Stimulated activated effector memory CD8-positive, alpha-beta T cell treated with anti-CD3 and anti-CD28 coated beads, Interleukin-12 subunit alpha, Interleukin-12 subunit beta, amount 100 ng/mL, for 72 hours (primary cell): ENCODE measurements at places on chromosomes 5 and 9.
A peak's percentile ranks its signal among the peaks of the same experiment; 100 is the strongest.

DNA sequence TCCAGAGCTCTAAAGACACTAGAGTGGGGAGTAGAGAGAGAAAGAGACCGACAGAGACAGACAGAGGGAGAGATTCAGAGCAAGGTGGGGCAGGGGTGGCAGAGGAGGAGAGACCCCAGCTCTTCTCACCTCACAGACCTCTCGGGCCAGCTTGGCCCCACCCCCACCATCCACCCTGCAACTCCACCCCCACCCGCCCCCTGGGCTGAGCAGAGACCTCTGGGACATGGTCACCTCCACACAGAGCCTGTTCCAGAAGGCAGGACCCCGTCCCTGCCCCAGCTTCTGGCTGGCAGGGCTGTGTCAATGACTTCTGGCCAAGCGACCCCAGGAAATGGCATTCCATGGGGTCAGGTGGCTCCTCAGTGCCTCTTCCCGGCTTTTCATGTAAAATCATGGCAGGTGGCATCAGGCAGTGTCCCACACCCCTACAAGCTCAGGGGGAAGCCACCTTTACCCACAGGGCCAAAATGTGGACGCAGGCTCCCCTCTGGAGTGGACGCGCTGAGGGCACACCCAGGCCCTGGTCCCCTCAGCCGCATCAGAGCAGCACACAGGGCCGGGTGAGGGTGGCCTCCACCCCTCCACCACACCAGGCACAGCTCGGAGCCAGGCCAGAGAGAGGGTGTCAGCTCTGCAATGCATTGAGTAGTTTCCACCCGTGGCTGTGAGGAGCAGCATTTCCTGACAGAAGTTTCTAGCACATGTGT is 131.2 kb upstream of the LPCAT1 start:
- DNase-seq = peak; percentile 46

DNA sequence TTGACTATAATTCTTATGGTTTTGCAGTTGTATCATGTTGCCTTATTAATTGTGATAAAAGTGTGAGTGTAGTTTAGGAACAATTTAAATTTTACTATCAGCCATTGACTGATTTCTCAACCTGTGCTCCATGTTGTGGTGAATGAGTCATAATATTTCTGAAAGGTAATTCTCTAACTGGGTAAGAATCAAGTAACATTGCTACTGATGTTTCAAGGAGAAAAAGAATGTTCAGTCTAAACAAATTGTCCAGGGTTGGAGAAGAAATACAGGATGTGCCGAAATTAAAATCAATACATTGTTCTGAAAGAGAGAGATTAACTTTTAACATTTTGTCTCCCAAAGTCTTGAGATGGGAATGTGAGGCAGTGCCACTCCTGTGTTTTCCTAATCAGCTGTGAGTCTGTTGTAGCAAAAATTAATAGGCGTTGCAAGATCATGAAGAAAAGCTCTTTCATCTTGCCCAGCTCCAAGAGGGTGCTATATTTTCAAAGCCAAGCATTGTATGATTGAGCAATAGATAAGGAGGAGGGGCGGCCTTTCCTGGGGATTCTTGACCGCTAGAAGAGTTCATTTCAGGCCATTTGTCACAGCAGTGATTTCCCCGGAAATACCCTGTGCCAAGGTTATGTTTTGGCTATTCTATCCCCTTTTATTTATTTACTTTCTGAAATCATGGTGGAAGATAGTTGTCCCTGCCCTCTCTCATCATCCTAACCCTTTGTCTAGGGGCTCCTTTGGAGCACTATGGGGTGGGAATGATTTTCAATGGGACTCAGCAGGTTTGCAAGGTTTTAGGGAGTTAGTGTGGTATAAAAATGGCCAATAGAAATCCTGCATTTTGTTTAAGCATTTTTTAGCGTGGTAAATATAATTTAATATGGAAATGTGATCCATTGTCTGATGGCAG is 151.6 kb downstream of the FOCAD start:
- no peak for DNase-seq

DNA sequence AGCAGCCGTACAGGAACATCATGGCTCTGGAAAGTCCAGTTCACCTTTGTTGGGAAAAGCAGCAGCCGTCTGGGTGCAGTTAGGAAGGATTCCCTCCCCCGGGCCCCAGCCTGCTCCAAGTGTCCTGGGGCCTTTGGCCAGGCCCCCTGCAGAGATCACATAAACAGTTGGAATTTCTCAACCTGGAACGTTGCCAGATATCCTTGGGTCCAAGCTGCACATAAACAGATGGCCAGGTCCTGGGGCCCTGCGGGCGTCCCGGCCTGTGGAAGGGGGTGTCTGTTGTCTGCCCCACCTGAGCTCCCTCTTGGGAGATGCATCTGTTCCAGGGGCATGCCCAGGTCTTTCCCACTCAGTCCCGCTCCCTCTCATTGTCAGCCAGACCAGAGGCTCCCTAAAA is 92.7 kb downstream of the COL5A1 start:
- DNase-seq = no peak

- DNase-seq = no peak
Measured at GRCh38 chr5:139904816-139905661, 109.4 kb downstream of the PSD2 start.

DNA sequence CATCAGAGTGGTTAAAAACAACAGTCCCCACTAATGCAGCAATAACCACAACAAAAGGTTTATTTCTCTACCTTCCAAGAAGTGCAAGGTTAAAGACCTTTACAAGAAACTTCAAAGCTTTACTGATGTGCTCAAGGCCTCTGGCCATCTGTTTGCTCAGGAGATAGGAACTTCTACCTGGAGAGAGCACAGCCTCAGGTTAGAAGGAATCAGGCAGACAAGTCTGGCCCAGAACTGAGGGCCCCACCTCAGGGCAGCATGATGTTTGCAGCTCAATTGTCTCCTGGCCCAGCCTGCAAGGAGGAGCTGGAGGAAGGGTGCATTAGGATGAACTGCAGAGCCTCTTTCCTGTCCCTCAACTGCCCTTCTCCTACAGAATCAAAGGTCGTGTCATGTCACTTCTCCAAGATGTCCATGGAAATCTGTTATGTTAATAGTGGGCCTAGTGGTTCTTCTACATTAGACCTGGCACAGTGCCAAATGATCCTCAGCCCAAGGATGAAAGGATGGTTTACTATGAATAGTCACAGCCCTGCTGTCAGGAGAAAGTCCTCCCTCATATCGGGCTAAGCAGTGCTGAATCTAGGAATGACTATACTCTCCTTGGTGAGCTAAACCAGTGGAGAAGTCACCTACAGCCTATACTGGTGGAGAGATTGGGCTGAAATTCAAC is 98.9 kb upstream of the NTRK2 start:
- no peak for DNase-seq

- no peak for DNase-seq
Measured at GRCh38 chr5:50749873-50750272, 83.4 kb downstream of the PARP8 start.

DNA sequence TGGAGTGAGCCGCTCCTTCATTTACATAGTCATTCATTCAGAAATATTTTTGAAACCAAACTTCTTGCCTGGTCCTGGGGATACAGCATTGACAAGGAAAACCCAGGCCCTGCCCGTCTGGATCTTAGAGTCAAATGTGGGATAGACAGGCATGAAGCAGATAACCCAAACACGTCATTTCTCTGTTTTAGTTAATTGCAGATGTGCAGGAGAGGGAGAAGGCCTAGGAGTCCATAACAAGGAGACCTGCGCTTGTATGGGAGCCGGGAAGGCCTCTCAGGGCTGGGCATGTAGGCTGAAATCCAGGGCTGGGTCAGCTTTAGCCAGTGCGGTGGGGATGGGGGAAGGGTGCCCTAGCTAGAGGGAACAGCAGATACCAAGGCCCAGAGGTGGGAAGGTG is 43.3 kb downstream of the PRRX2 start:
- no peak for DNase-seq

DNA sequence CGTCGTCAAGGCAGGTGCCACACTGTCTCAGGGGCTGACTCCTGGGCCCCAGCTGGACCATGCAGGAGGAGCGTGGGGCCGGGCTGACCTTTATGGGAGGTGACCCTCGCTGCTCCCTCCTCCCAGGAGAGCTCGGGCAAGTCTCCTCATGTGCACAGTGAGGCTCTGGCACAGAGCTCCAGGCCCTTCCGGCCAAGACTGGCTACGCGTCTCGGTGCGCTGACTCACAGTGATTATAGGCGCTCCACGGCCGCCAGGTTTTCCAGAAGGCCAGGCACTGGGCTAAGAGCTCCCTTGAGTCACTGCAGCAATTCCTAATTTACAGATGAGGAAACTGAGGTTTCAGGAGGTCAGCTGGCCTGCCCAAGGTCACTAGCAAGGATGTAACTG is 47.4 kb downstream of the VAV2 start:
- DNase-seq = no peak

DNA sequence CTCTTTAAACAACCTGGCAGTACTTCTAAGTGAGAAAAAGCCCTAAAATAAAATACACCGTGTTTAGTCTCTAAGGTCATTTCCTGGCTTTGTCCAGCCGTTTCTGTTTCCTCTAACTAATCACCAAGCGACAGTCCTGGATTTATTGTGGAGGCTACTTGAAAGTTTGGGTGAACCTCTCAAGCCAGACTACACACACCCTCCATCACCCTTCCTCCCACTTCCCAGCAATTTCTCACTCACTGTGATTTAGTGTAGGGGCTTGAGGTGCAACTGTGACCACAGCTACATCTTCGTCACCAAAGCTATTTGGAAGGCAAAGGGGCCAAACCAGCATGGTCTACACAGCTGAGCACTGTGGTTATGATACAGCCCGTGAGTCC is 240.0 kb upstream of the SLC24A2 start:
- DNase-seq = no peak

- no peak for DNase-seq
Measured at GRCh38 chr5:154371687-154372086, 74.1 kb upstream of the SAP30L start.

- DNase-seq = no peak
Measured at GRCh38 chr9:34069831-34070230, 21.1 kb upstream of the UBAP2 start.

DNA sequence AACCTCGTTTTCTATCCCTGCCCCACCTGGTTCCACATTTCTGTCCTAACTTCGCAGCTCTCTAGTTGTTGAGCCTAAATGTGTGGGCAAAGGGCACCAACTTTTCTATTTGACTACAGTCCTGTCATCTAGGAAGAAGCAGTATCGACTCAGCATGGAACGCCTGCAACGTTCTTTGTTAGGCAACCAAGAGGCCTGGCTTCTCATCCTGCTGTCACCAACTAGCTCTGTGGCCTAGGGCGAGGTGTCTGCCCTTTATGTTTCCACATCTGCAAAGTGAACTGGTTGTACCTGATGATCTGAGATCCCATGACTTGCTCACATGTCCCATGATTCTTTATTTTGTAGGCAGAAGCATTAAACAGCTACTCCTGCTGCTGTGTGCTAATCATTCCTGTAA is 248.9 kb downstream of the ADAMTSL1 start:
- no peak for DNase-seq

DNA sequence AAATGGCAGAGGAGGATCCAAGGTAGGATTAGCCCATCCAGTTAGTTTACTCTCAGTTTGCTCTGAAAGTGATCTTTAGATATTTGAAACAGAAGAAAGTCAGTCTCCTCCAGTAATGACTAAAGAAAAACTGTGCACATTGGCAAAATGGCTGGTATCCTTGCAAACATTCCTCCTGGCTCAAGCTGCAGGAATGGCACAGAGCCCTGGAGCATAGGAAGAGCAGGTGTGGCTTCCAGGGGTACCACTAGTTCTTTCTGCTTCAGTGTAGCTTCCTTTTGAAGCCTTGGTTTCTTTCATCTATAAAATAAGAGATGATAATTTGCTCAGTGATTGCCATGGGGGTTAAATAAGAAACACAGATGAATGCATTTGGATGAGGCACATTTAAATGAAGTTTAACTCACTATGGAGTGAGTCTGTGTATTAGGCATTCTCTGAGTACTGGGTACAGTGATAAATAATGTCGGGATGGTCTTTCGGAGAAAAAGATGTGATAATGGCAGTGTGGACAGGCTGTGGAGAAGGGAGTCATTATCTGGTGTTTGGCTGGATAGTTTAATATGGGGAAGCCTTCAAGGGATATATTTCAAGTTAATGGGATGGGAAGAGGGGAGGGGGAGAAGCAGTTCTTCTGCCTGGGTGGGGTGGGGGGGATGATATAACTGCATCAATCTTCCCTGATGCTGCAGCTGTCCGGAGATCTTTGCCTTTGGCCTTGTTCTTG is 217.3 kb upstream of the KLF4 start:
- DNase-seq = no peak

- no peak for DNase-seq
Measured at GRCh38 chr5:164376843-164377242, 871.4 kb downstream of the MAT2B start.

DNA sequence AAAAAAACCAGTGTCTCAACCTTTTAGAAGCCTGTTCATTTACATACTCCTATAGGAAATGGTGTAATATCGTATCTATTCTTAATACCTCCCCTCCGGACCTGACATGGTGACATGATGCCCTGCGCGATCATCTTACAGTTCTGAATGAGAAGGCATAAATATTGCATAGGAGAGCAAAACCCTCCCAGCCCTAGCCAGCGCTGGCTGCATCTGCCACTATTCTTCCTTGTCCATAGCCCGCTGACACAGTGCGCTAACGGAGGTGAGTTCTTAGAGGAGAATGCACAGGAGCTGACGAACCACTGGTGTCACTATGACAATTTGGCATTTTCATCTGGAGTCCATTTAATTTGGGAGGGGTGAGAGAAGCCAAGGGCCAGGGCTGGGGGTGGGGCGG is 290.1 kb downstream of the EFNA5 start:
- no peak for DNase-seq

DNA sequence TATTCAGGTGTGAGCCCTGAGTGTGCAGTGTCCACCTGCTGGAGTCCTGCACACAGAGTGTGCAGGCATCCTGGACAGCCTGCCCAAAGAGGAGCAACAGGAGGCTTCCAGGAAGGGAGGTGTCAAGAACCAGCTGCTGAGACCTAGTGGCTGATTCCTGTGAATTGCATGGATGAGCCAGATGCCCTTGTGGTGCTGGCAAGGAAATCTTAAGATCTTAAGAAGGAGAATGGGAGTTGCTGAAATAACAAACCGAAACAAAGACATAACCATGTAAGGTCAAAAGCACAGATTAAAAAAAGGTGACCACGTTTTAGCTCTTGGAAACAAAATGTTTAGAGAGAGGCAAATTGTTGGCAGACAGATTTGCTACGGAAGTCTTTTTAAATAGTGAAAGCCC is 29.3 kb upstream of the RPS23 start:
- no peak for DNase-seq

- no peak for DNase-seq
Measured at GRCh38 chr5:143533978-143534760, 130.7 kb upstream of the NR3C1 start.

- no peak for DNase-seq
Measured at GRCh38 chr9:104386425-104387069, 117.5 kb upstream of the OR13F1 start.

- no peak for DNase-seq
Measured at GRCh38 chr9:15262581-15262980, 44.4 kb downstream of the TTC39B start.

GRCh38 chr9:89593727-89594427 is 10.9 kb upstream of the GADD45G start:
- peak; percentile 82 for DNase-seq

DNA sequence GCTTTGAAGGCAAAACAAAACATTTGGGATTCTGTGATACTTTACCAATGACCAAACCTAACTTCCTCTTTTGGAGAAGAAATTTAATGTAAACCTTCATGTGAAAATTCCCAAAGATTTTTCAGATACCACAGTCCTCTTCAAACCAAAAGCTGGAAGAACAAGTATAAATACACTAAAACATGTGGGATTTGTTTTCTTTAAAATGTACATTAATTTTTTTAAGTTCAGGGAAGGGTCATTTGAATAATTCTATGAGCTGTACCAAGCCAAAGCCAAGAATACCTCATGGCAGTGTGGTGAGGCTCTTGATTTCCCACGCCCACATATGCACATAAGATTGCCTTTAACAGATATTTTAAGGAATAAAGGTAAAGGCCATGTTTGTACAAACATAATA is 28.4 kb upstream of the ITGA1 start:
- DNase-seq = no peak
